Activated CD4-positive, alpha-beta T cell treated with anti-CD3 and anti-CD28 coated beads, Interleukin-2, amount 10 ng/mL, durations not matched to agents 7 days and 5 days (primary cell): ENCODE measurements at places on chromosomes 7 and 10. TPM values are rescaled to one million over a fixed set of nuclear protein-coding genes. Genes with fewer than 3 reads are reported as not detected.

TMEM196 gene
- not detected for total RNA-seq

EPO gene
- total RNA-seq: not detected

DNA sequence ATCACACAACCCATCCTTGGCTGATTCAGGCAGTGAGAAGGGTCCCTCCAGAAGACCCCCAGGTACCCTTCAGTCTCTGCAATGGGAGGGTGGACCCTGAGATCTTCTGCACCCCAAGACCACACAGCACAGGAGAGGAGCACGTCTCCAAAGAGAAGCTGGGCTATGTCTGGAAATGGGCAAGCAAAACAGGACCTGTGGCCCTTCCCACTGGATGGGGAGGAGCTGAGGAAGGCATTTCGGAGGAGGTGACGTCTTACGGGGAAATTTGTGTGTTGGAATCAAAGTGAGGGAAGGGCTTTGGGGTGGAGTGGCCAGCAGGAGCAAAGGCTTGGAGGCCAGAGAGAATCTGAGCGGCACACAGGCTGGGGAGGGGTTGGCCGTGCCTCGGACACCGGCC lies 16.5 kb downstream of the GRIFIN start:
- H3K36me3 ChIP-seq: peaks cover 2% of the 10 kb centered on the region
- H3K27me3 ChIP-seq: peaks cover 11% of the 10 kb centered on the region
- H3K4me3 ChIP-seq: no peak overlapping the region
- H3K27ac ChIP-seq: no peak overlapping the region
- DNase-seq: no peak

- peaks cover 16% of the 10 kb centered on the region for H3K4me1 ChIP-seq
- no peak overlapping the region for H3K27ac ChIP-seq
- DNase-seq: no peak
- H3K27me3 ChIP-seq: no peaks in the 10 kb centered on the region
- H3K4me3 ChIP-seq: no peak overlapping the region
These were observed 29.3 kb upstream of the NUB1 start for GRCh38 chr7:151312356-151312755.

DNA sequence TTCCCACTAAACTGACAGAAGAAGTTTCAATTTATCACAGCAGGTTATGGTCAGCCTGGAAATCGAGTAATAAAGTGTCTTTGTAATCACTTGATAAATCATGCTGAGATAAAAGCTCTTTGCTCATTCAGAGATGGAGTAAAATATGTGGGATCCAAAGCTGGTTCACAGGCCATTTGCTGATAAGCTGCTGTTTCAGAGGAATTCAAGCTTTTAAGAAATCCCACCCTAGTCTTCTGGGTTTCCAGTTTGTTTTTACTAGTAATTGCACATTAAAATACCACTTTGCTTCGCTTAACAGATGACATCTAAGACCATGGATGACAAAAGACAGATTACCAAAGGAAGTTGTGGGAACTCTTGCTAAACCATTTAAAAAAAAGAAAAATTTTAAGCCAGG lies 37.4 kb upstream of the CDK6 start:
- peaks cover 24% of the 10 kb centered on the region for H3K4me1 ChIP-seq
- peaks cover 13% of the 10 kb centered on the region for H3K36me3 ChIP-seq
- H3K27ac ChIP-seq: no peak overlapping the region
- peaks cover 2% of the 10 kb centered on the region for H3K27me3 ChIP-seq

- no peaks in the 10 kb centered on the region for H3K36me3 ChIP-seq
- H3K4me3 ChIP-seq: no peak overlapping the region
- DNase-seq: no peak
- H3K27me3 ChIP-seq: peaks cover 13% of the 10 kb centered on the region
These were observed 15.7 kb upstream of the CRYGN start for GRCh38 chr7:151455690-151456089.
